Parietal lobe (tissue), 2 donors: ENCODE measurements at places on chromosomes 11 and 22. TPM values are rescaled to one million over a fixed set of nuclear protein-coding genes. Genes with fewer than 3 reads are reported as not detected.

The NDUFV1 gene
- total RNA-seq: 174 TPM

The KLHDC7B gene
- total RNA-seq: not detected

The FAM180B gene
- total RNA-seq: not detected

The POU2AF2 gene
- total RNA-seq: not detected

The CD3D gene
- total RNA-seq: not detected

The PACSIN3 gene
- 3.4 TPM for total RNA-seq

The PRR33 gene
- not detected for total RNA-seq

The SCN3B gene
- total RNA-seq: 95.2 TPM

The MPZL2 gene
- 0.63 TPM for total RNA-seq

The MRGPRX3 gene
- not detected for total RNA-seq

The EXPH5 gene
- total RNA-seq: 0.94 TPM

The SLC39A13 gene
- 11.6 TPM for total RNA-seq

The CYTH4 gene
- 1.3 TPM for total RNA-seq

The CEND1 gene
- total RNA-seq: 11.3 TPM

The HIPK3 gene
- total RNA-seq: 152 TPM

The MYO18B gene
- 0.31 TPM for total RNA-seq

The OR4S1 gene
- total RNA-seq: not detected

The BUD13 gene
- total RNA-seq: 12.8 TPM

The SORL1 gene
- 116 TPM for total RNA-seq

The KREMEN1 gene
- total RNA-seq: 11.0 TPM

The MMP10 gene
- not detected for total RNA-seq

The CD81 gene
- 73.9 TPM for total RNA-seq

The AAMDC gene
- 12.8 TPM for total RNA-seq

The RIBC2 gene
- total RNA-seq: 1.3 TPM

The GAB2 gene
- 34.1 TPM for total RNA-seq

The CCDC134 gene
- 11.0 TPM for total RNA-seq

The PTH gene
- total RNA-seq: not detected

The SLCO2B1 gene
- total RNA-seq: 16.9 TPM
